ENCODE measurements at places on chromosomes 3 and 15.

DNA sequence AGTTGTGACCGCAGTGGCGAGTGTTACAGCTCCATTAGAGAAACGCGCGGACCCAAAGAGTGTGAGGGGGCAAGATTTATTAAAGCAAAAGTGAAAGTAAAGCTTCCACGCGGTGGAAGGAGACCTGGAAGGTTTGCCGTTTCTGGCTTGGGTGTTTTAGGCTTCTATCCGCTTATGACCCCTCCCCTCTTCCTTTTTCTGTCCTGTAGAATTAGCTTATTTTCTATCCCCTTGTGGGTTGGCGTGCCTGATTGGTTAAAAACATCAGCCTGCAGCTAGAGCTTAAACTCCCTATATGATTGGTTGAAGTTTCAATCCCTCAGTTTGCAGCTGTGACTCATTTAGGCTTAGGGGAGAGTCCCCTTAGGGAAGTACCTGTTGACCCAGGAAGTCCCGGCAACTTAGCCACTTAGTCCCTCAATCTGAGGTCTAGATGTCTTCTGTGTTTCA is 39.6 kb downstream of the C3orf38 start:
- DNase-seq = no peak

DNA sequence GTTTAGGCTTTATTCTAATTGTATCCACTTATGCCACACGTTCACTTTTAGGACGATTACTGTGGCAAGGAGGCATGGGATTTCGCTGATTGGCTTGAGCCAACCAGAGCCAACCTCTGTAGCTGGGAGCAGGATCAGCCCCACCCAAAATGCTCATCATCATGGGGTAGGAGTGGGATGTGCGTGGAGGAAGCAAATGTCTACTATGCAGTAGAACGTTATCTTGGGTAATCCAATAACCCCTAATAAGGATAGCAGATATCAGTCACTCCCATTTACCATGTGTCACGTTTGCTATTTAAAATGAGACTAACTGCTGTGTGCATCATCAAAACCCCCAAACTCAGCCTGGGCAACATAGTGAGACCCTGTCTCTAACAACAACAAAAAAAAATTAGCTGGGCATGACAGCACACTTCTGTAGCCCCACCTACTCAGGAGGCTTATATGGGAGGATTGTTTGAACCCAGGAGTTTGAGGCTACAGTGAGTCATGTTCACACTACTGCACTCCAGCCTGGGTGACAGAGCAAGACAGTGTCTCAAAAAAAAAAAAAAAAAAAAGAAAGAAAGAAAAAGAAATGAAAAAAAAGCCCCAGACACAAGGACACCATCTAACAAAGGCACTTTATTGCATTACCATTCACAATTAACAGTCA is 17.8 kb upstream of the ITGB5 start:
- DNase-seq = no peak

DNA sequence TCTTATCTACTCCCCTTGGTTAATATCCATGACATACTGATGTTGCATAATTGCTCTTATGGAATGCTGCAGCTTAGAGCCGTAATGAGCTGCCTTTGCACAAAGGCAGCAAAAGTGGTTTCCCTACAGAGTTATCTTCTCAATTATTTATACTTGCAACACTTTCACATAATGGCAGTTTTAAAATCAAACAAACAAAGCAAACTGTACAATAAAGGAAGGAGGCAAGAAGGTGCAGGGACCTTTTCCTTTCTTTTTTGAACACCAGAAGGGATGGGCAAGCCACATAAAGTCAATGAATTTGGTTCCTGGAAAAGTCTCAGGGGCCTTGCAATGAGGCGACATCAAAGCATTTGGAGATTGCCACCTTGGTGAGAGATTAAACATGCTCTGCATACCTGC is 188.0 kb downstream of the MEIS2 start:
- DNase-seq = no peak

DNA sequence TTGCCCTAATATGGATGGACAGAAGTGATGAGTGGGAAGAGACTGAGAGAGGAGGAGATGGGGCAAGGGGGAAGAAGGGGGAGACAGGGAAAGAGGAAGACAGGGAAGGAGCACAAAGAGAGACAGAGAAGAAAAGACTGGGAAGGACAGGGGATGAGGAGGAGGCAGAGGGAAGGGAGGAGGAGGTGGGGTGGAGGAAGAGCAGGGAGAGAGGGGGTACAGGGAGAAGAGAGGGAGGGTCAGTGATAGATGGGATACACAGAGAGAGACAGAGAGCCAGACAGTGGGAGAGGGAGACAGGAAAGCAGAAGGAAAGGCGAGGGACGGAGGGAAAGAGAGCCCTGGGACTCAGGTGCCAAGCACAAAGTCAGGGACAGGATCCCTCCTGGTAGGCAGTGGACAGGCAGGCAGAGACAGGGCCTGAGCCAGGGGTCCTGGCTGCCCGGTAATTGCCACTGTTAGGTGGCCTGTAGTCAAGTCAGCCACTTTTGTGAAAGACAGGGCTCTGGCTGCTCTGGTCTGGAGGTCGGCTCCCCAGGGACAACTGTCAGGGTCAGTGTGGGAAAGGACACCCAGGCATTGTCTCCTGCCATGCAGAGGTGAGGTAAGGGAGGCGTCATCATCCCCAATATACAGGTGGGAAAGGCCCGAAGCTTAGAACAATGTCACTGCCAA is 9.8 kb downstream of the VILL start:
- DNase-seq = no peak

DNA sequence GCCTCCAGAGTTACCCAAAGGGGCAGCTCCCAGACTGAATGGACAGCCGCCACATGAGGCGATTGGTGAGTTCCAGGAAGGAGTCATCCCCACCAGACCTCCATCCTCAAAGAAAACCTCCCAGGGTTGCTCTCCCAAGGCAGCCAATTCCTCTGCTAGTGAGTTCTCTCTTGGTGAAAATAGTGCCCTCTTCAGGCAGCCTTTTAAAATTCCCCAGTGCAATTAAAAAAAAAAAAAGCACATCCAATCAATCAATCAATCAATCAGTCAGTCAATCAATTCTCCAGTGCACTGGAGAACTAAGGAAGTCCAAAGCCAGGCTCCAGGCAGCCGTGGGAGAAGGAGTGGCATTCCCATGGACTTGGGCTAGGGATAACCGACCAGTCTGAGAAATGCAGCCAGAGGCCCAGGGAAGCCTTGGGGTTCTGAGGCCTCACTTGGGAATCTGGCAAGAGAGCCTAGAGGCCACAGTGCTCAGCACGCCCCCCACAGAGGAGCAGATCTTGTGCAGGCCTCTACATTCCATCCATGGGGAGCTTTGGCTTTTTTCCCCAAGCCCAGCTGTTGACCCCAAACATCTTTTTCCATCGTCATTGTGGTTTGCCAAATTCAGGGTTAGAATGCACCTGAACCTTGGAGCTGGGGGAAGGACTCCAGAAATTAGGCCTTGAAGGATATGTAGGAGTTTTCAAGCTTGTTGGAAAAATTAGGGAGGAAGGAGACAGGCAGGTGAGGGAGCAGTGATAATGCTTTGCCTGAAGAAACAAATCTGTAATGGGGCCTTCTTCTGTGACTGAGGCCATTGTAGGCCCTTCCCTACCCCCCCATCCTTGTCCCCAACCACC is 4.8 kb downstream of the PAQR5 start:
- DNase-seq = no peak
